ENCODE measurements at places on chromosomes 11 and 22.

DNA sequence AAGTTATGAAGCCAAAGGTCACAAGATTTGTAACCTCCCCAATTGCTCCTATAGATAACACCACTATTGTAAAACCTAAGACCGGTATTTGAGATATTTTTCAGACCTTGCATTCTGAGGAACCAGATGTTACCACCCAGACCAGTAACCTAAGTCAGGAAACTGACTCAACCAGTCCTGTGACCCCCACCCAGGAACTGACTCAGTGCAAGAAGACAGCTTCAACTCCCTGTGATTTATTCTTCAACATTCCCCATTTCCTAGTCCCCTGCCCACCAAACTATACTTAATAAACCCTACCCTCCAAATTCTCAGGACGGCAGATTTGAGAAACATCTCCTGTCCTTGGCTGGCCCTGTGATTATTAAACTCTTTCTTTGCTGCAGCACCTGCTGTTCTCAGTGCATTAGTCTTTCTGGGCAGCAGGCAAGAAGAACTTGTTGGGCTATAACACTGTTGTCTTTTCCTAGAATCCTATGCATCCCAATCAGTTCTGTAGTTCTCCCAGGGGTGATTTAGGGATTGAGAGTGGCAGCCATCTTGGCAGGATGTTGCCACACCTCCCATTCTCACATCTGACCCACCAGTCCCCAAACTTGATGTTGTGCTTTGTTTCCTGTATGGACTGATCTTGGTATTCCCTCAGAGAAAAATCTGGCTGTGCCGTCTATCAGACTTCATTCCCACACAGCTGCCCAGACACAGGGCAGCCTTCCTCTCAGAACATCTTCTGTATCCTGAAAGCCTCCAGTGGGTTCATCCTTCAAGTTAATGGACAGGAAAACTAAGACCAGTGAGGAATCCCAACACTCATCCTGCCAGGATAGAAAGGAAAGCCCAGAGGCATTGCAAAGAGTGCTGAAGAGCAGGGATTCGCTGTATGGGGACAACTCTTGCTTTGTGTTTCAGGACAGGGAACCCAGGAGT is 104.0 kb downstream of the PDE2A start:
- DNase-seq, result no peak

GRCh38 chr22:30372915-30373314 is 14.3 kb downstream of the RNF215 start:
- DNase-seq, result no peak

GRCh38 chr11:119486691-119487259 is 63.8 kb upstream of the THY1 start:
- DNase-seq, result no peak

DNA sequence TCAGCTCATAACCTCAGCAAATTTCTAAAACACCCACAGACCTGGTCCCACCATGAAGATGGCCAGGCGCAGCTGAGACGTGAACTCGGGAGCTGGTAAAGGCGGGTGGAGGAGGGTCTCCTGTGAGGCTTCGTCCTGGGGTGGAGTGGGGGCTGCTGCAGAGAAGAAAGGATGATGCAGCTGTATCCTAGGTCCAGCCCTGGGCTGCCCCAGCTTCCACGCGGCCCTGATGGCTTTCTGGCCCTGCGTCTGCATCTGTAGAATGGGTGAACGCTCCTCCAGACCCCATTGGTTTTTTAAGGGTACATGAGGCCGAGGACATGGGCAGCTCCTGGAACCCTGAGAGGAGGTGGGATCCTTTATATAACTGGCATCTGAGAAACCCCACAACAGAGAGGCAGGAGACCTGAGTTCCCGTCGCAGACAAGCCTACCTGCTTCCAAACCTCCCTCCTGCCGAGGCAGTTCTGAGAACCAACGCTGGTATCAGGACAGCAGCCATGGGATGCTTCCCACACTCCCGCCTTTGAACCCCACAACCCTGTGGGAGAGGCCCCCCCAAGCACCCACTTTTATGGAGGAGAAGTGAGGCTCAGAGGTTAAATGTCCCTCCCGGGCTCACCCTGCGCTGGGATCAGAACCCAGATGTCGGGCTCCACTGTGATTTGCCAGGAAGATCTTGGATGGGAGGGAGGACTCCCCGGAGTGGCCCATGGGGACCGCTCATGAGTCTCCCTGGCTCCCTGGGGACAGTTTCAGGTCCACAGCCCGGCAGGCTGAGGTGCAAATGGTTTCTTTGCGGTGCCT is 55.2 kb upstream of the FGF3 start:
- no peak for DNase-seq

- no peak for DNase-seq
Measured at GRCh38 chr22:24486501-24486921, 8.6 kb upstream of the UPB1 start.

DNA sequence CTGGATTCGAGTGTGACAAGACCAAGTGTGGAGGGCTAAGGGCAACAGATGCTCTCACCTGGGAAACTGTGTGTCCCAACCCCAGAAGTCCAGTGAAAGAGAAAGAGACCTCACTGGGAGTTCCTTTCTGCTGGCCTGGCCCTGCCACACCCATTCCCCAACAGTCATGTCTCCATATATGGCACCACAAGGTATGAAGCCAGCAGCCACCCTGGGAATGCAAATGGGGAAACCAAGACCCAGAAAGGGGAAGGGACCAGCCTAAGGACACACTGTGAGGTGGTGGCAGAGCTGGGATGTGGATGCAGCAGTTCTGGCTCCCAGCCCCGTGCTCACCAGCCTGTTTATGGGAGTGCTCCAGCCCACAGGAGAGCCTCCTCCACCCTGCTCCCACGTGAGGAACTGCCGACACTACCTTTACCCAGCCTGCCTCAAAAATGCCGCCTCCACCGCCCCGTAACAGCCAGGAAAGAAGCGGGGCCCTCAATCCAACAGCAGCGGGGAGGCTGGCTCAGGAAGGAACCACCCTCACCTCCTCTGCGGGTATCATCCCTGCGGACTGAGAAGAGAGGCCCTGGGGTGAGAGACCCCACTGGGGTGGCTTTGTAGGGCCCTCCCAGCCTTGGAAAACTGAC is 12.6 kb downstream of the LMO1 start:
- DNase-seq, result peak; percentile 66

- no peak for DNase-seq
Measured at GRCh38 chr11:124577716-124578427, 8.1 kb downstream of the OR8A1 start.

DNA sequence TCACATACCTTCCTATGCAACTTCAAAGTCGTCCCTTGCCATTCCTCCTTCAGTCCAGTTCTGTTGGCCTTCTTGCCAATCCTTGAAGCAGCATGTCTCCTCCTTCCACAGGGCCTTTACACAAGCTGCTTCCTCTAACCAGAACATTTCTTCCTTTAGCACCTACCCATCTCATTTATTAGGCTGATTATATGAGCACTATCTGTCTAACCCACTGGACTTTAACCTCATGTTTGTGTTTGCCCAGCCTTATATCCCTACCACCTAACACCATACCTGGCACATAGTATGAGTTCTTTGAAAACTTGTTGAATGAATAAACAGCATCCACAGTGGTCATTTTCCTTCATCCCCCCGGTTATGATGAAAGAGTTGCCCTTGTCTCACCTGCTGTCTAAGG is 154.4 kb downstream of the WNT11 start:
- no peak for DNase-seq

GRCh38 chr11:67704524-67704923 is 30.1 kb upstream of the ALDH3B2 start:
- no peak for DNase-seq

- DNase-seq, result no peak
Measured at GRCh38 chr11:76630600-76631281, 39.8 kb downstream of the LRRC32 start.

DNA sequence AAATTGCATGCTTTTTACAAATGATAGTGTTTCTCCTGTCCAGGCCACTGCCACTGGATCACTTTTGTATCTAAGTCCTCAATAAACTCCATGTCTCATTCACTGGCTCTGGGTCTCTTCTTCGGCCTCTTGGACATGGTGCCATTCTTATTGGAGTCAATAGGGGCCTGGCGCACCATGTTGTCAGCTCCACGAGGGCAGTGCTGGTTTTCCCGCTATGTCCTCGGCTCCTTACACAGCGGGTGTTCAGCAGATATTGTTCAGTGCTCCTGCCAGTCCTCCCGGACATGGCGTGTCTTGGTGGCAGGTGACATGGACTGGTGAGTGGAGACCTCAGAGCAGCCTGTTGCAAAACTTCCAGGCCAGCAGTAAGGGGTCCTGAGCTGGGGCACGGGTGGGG is 3.6 kb upstream of the FAM118A start:
- DNase-seq, result no peak

- no peak for DNase-seq
Measured at GRCh38 chr22:44729391-44730021, 22.9 kb upstream of the ARHGAP8 start.

DNA sequence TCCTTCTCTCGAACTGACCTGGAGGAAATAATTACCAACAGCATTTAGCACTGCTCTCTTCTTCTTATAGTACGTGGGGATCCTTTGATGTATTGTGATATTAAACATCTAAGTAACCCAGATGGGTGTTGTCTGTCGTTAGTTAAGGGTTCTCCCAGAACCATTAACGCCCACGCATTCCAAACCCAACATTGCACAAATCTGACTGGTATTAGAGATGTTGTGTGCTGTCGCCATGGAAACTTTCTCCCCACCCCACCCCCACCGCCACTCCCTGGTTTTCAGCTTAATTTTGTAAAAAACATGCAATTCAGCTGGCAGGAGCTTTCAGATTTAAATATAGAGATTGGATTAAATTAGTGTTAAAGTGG is 1495.2 kb downstream of the TBC1D22A start:
- no peak for DNase-seq

DNA sequence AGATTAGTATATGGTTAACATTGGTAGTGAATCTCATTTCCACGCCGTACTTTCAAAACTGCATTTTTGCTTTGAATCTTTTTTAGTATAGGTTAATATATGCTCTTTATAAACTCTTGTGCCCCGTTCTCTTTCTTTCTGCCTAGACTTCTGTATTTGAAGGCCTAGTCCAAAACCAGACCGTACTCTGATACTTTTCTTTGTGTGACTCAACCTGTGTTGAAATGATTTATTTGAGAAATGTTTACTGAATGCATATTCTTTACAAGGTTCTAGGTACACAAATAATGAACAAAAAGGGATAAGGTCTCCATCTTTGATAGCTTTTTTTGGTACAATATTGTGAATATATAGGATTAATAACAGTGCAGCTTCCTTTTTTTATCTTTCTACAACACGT is 68.3 kb downstream of the HIPK3 start:
- DNase-seq, result no peak

DNA sequence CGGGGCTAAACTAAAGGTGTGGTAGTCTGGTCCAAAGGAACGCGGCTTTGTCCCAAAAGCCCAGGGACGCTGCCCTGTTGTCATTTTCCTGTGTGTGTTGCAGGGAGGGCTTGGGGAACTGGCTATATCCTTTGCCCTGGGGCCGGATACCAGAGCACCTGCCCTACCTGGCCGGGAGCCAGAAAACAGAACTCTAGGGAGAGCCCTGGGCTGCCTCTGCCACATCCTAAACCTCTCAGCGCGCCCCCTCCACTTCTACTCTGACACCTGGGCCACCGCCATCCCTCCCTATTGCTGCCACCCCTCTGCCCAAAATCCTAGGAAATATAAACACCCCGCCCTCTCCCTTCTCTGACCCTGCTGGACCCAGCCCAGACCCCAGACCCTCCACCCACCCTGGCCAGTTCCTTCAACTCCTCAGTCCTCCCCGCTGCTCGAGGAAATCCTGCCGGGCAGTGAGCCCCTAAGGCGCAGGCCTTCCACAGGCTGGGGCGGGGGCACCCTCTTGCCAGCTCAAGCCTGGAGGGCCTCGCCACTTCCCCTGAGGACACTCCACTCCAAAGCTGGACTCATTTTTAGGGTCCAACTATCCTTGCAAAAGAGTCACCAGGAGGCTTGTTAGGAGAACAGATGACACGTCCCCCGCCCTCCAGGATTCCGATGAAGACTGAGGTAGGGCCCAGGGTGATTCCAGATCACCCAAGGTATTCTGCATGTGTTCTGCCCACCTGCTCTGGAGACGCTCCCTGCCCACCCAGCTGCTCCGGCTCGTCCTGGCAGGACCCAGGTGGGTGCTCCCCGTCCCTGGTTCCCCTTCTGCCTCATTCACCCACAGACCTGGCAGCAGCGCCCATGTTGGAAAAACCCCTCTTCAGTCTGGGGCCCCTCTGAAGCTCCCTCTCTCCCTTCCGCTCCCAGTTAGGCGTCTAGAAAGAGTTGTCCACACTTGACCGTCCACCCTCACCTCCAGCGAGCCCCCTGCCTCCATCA is 12.2 kb downstream of the KCTD17 start:
- no peak for DNase-seq

DNA sequence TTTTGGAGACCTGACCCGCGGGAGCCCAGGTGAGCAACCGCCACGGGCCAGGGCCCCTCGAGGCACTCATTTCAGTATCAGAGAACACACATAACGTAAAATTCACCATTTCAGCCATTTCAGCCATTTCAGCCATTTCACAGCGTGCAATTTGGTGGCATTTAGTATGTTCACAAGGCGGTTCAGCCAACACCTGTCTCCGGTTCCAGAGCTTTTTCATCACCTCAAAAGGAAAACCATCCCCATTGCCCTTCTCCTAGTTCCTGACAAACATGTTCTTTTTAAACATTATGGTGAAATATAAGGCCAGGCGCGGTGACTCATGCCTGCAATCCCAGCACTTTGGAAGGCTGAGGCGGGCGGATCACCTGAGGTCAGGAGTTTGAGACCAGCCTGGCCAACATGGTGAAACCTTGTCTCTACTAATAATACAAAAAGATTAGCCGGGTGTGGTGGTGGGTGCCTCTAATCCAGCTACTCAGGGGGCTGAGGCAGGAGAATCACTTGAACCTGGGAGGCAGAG is 119.3 kb downstream of the KCNQ1 start:
- DNase-seq, result no peak

DNA sequence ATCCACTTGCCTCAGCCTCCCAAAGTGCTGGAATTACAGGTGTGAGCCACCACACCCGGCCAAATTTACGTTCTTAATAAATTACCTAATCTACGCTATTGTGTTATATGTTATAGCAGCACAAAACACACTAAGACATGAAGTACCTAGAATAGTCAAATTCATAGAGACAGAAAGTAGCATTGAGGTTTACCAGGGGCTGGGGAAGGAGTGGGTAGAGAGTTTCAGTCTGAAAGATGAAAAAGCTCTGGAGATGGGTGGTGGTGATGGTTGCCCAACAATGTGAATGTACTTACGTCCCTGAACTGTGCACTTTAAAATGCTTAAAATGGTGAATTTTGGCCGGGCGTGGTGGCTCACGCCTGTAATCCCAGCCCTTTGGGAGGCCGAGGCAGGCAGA is 65.7 kb upstream of the NUP50 start:
- peak; percentile 15 for DNase-seq

- DNase-seq, result peak; percentile 65
Measured at GRCh38 chr22:44638971-44639760, 62.8 kb upstream of the PRR5 start.

DNA sequence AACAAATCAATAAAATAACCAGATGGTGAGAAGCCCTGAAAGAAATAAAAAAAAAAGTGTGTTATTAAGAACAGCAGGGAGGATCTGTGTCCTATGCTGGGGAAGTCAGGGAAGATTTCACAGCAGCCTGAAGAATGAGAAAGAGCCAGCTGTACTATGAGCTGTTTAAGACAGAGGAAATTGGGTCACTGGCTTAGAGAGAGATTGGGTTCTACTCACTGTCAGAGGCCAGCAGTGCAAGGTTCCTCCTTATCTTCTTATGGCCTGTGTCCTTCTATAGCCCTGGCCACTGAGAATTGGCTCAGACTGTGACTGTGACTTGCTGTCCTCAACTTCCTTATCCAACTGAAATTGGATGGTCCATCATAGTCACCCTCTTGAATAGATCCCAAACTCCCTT is 54.8 kb upstream of the FDX1 start:
- DNase-seq, result no peak

Data from aorta (tissue), 5 donors.